ENCODE measurements at places on chromosomes 1 and 21.

DNA sequence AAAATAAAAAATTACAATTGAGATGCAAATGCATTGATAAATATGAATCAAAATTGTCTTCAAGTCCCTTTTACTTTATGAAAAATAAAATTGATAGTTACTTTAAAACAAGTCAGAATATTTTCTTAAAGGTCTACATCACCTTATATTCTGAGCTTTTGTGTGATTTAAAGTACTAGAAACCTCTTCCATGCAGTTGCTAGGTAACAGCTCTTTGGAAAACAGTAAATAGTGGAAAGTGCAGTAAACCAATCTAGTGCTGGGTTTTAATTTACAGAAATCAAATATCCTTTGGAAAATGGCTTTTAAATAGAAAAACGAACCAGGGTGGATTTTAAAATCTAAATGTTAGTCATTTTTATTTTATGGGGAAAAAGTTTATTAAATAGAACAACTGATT is 227.9 kb downstream of the KCNT2 start:
- no peak for DNase-seq

GRCh38 chr1:62228136-62228882 is 33.7 kb downstream of the L1TD1 start:
- DNase-seq = no peak

GRCh38 chr1:160047111-160047991 is 15.6 kb upstream of the PIGM start:
- DNase-seq = no peak

DNA sequence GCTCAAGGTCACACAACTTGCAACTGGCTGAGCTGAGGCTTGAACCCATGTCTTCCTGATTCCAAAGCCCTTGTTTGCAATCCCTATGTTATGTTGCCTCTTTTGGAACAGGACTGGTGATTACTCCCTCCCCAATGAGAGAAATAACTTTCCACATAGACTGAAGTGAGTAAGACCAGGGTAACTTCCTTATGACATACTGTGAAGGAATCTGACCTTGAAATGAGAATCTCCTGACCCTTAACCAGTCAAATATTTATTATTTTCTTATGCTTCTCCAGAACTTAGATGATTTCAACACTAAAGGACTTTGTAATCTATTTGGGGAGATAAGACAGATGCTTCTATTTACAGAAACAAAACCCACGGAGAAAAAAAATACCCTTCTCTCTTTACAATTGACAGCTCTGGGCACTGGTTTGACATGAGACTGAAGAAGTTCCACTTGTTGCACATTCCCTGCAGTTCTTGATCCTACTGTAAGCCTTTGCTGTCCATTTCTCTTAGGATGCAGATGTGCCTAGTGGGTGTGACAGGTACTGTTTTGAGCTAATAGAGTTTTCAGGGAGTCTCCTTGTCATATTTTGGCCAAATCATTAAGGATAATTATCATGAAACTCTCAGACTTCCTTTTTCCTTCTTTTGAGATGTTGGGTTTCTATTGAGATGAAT is 3.9 kb upstream of the RPTN start:
- DNase-seq = no peak

DNA sequence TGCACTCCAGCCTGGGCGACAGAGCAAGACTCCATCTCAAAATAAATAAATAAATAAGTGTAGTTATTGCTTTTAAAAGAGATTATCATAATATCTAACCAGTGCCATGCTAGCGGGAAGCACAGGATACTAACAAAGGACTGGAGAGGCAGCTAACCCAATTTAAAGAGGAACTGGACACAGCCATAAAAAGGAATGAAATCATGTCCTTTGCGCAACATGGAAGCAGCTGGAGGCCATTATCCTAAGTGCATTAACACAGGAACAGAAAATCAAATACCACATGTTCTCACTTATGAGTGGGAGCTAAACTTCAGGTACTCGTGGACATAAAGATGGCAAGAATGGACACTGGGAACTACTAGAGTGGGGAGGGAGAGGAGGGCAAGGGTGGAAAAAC is 54.9 kb downstream of the TM2D1 start:
- DNase-seq = no peak

GRCh38 chr1:6612641-6613360 is 730 bp upstream of the PHF13 start:
- peak; percentile 68 for DNase-seq

- DNase-seq = peak; percentile 83
Measured at GRCh38 chr1:89609781-89610456, 23.0 kb upstream of the LRRC8C start.

DNA sequence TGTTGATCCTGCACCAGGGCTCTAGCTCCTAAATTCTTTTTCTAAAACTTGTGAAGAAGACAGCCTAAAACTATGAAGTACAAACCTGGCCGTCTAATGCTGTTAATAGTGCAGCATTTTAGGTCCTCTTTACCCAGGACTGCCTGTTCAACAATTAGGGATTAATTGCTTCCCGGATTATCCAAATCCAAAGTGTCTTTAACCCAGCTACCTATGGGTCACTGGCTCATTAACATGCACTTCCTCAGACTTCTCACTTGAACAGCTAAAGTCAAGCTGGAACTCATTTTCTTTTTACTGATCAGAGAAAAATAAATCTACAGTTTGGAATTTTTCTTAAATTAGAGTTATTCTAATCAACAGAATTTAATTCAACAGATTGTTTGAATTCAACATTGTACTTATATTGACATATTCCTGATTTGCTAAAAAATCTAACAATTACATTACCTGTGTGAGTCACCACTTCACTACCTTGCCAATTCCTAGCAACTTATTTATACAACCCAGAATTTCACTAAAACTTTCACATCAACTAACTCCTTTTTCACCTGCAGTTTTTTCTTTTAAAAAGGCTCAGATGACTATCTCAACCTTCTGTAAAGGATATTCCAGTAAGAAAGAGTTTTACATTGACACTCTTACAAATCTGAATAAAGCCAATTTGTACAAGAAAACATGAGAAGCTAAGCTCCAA is 3.3 kb downstream of the HNRNPU start:
- no peak for DNase-seq

DNA sequence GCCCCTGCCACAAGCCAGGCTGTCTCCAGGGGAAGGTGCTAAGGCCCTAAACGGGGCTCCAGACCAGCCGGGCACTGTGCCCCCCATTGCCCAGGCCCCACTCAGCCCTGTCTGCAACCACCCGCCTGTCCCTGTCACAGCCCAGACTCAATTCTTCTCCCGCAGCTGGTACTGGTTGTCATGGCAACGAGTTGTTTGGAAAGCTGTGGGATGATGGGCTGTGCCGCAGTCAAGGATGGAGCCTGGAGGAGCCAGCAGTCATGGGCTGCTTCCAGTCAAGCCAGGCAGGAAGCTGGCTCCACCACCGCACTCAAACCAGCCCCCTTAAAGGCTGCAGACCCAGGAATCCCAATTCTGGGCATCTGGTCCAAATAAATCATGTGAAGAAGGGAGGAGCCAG is 4.2 kb downstream of the SPOCD1 start:
- DNase-seq = peak; percentile 43

DNA sequence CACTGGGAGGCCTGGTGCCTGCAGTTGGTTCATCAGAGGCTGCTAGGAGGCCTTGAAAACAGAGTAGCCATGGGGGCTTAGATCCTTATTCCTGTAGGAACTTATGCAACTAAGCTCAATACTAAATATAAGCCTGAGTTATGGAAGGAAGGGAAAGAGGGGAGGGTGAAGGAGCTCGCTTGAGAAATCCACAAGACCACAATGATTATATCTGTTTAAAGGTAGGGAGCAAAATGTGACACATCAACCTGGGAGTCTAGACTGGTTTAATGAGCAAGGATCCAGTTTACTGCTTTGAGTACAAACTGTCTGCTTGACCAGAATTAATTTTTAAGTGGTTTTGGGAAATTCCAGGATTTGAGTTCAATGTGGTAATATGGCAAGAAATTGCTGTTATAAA is 20.4 kb upstream of the ANGPTL7 start:
- DNase-seq = no peak

GRCh38 chr1:64581843-64582185 is 111.9 kb downstream of the CACHD1 start:
- no peak for DNase-seq

Measured in activated CD8-positive, alpha-beta memory T cell treated with anti-CD3 and anti-CD28 coated beads, Interleukin-2, amount 50 U/mL, for 48 hours (primary cell).